ENCODE measurements at places on chromosomes 7 and 10.
A peak's percentile ranks its signal among the peaks of the same experiment; 100 is the strongest.

- DNase-seq = no peak
These were observed 27.5 kb upstream of the SMARCD3 start for GRCh38 chr7:151275813-151276577.

GRCh38 chr10:117322260-117322659 lies 53.0 kb downstream of the PDZD8 start:
- no peak for DNase-seq

DNA sequence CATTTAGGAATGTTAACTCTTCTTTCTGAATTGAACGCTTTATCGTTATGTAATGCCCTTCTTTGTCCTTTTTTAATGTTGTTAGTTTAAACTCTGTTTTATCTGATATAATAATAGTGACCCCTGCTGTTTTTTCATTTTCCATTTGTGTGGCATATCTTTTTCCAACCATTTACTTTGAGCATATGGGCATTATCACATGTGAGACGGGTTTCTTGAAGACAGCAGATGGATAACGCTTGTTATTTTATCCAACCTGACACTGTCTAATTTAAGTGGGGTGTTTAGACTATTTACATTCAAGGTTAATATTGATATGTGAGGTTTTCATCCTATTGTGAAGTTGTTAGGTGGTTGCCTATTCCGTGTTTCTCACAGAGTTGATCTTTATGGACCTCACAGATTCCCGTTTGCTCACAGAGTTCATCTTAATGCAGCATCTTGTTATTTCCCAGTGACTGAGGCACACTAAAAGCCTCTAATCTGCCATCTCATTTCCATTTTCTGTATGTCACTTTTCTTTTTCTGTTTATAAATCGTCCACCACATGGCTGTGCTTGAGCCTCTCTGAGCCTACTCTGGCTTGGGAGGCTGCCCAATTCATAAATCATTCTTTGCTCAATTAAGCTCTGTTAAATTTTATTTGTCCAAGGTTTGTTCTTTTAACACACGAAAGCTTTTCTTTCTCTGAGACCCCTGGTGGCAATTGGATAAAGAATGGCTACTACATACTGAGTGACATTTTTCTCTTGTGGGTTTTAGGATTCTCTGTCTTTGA lies 286.2 kb downstream of the HTR7 start:
- no peak for DNase-seq

DNA sequence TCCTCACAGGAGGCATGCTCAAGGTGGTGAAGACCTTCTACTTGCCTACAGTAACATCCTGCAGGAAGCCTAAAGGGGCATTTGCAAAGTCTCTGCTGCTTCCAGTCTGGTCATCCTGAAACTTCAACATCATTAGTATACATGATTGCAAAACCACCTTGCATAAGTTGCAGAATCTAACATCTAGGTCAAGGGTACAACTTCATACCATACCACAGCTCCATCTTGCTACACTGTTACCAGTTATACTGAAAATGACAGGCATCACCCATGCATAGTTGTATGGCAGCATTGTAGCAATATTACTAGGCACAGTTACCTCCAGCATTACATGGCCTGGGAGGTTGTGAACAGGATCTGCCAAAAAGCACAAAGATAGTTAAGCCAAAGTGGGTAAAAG lies 13.7 kb upstream of the MACROH2A2 start:
- no peak for DNase-seq

DNA sequence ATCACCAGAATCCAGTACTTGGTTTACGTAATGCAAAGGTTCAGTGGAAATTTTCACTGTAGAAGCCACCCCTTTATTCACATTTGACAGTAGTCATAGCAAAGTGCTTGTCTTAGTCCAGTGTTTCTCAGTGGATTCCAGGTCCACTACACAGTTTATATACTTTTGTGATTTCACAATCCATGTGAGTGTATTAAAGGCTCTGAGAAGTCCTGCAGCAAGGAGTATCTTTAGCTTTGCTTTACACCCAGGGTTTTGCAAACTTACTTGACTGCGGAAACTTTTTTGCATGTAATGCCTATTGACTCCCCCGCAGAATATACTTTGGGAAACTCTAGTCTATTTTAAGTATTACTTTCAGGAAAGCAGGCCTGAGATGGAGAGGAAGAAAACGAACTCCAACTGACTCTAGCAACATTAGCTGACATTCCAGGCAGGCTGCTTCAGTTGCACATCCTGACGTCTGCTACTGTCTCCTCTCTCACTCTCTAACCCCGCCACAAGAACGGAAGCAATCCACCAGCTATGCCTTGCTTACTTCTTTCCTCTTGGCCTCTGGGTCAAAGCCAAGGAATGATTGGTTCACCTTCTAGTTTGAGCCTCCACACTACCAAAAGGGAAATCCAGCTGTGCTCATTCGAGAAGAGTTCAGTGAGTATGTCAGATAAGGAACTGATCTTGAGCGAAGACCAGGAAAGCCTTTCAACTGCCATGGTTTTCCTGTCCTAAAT lies 6.2 kb downstream of the PLXNA4 start:
- DNase-seq = no peak

- DNase-seq = no peak
These were observed 149.8 kb upstream of the WDR11 start for GRCh38 chr10:120701381-120701780.

DNA sequence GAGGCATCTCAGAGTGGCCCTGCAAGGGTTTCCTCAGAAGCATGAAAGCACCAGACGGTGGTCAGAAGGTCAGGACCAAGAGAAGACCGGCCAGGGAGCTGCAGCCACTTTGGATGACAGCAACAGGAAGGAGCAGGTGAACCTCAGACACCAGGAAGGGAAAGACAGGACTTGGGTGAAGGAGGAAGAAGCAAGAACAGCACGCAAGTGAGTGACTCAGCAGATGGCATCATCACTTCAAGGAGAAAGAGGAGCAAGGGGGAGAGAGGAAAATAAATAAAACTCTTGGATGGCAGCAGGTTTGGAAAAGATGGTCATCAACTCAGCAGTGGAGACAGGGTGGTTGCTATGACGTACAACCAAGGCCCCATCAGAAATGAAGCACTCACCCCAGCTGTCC lies 31.6 kb downstream of the NCAPG2 start:
- DNase-seq = no peak

DNA sequence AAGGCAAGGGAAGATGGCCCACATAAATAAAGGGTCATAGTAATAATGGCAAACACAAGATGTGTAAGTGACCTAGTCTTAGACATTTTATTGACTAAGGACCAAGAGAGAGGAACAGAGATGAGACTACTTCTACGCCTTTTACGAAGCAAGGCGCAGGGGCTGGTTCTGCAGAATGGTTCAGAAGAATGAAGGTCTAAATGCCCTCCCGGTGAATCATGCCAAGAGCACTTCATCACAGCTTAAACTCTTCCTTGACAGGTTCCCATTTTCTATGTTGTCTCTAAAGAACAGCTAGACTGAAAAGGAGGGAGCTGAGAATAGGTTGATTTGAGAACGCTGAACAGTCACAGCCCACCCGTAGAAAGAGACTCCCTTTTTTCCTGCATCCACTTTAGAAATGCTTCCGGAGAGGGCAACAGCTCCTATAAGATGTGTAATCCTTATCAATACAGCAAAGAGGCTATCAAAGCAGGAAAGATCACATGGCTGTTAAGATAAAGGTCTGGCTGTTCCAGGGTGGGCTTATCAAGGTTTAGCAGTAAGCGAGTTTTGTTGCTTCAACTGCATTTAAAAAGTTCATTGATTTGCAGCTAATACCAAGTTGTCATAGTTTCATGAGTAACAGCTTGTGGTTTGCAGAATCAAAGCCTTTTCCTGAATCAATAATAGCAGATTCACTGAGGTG lies 93.4 kb upstream of the AUTS2 start:
- DNase-seq = no peak

GRCh38 chr7:10888861-10889260 lies 84.8 kb upstream of the PHF14 start:
- no peak for DNase-seq

GRCh38 chr10:5566614-5567013 lies 41.9 kb downstream of the CALML3 start:
- DNase-seq = peak; percentile 35

DNA sequence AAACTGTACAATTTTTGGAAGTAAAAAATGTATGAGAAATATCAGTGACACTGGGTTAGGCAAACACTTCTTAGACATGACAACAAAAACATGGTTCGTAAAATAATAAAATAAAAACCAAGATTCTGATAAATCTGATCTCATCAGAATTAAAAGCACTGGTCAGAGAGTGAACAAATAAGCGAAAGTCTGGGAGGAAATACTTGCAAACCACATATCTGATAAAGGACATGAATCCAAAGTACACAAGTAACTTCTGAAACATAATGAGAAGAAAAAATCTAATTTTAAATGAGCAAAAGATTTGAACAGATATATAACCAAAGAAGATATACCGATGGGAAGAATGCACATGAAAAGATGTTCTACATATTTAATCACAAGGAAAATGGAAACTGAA lies 91.5 kb downstream of the RTKN2 start:
- DNase-seq = no peak

- no peak for DNase-seq
These were observed 145.3 kb downstream of the MAGI2 start for GRCh38 chr7:79308192-79308591.

DNA sequence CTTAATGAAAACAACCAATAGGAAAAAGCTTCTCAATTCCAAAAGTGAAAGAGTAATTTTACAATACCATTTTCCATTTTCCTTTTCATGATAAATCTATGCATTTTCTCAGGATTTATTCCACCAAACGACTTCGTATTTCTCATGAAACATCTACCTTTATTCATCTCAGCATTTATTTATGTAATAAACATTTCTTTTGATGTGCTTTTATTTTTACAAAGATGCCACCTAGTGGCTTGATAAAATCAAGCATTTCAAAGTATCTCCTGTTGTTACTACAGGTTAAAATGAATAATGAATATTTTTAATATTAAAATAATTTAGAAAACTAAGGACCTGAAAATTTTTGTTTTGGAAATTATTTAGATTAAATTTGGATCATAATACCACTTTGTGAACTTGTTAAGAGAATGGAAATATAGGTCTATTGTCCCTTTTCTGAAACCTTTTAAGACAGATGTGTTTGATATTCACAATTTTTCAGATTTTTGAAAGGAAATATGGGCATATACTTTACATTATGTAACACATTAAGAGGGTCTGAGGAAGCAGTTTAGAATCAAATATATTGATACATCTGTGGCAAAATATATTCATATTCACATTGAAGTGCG lies 2.7 kb upstream of the IQUB start:
- DNase-seq = no peak

DNA sequence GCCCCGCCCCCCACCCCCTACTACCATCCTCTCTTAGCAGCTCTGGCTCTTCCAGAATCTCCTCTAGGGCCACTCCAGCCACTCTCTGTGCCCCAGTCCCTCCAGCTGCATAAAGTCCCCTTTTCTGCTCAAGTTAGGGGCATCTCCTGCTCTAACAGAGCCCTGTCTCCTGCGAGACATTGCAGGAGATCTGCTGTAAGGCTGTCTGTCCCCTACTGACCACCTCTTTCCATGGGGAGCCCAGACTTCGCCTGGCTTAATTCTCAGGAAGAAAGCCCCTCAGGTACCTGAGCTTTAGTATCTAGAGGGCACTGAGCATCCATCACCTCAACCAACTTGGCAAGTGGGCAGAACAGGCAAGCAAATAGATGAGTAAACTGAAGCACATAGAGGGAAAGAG lies 200.7 kb upstream of the ZMIZ1 start:
- no peak for DNase-seq

DNA sequence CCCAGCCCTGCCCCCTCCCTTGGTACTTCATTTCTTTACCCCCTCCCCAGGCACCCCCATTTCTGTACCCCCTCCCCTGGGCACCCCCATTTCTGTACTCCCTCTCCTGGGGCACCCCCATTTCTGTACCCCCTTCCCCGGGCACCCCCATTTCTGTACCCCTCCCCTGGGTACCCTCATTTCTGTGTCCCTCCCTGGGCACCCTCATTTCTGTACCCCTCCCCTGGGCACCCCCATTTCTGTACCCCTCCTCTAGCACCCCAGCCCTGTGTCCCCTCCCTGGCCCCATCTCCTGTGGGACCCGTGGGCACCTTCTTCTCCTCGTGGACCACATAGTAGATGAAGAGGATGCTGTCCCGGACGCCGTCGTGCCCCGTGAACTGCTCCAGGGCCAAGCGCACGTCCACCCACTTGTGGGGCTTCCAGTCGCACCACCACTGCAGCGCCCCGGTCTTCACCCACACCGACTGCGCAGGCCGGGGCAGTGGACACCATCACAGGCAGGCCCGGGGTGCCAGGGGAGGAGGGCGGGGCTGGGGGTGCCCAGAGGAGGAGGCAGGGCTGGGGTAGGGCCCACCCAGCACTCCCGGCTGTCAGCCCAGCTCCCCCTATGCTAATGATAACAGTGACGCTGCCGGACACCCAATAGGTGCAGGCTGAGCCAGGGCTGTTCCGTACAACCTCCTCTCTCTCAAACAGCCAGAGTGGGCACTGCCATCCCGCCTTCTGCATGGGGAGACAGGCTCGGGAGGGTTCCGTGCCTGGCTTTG lies 20.4 kb downstream of the TECPR1 start:
- DNase-seq = no peak

DNA sequence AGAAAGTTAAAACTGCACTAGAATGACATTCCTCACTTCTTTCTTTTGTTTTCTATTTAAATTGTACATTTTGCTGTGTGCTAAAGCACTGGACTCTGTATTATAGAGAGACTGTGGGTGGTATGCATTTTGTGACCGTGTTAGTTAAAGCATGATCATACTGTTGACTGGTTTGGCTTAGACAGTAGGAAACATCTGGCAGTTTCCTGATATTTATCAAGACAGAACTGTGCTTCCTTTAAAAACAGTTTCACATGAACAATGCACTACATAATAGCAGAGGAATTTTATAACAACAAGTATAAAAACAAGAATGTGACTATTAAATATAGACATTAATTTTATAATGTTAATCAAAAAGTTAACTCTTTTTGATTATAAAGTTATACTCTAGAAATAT lies 23.1 kb downstream of the GNG11 start:
- no peak for DNase-seq

- DNase-seq = no peak
These were observed 222.5 kb upstream of the CACNA2D1 start for GRCh38 chr7:82665966-82666507.

GRCh38 chr10:3622845-3623621 lies 162.0 kb downstream of the KLF6 start:
- DNase-seq = no peak

GRCh38 chr10:120578890-120579289 lies 121.9 kb downstream of the PLPP4 start:
- DNase-seq = no peak

GRCh38 chr7:23438171-23438570 lies 32.1 kb downstream of the IGF2BP3 start:
- DNase-seq = no peak

GRCh38 chr10:101032637-101033224 lies 1.7 kb downstream of the SFXN3 start:
- DNase-seq = peak; percentile 64

DNA sequence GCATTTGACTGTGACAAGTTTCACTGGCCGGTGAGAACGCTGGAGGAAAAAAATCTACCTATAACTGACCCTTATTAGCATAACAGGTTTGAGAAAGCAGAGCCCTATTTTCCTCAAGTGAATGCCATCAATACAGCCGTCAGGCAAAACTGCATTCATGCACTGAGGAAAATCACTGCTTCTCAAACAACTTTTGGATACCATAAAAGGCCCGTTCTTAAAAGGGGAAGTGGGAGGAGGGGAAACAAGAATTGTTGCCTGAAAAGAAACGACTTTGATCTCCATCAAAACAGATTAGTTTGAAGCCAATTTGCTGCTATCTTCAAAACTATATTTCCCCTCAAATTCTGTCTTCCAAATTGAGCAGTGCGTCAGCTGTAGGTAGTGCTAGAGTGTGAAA lies 670.6 kb downstream of the PCDH15 start:
- DNase-seq = no peak

GRCh38 chr7:157318015-157318706 lies 18.6 kb upstream of the DNAJB6 start:
- no peak for DNase-seq
